ENCODE measurements at places on chromosomes 4 and X. TPM values are rescaled to one million over a fixed set of nuclear protein-coding genes. Genes with fewer than 3 reads are reported as not detected.

- no peak for DNase-seq
Observed at GRCh38 chr4:1385373-1386340, 20.6 kb downstream of the NKX1-1 start.

SMIM10L2A gene
- polyA plus RNA-seq = 2.6 TPM

PDCL2 gene
- not detected for polyA plus RNA-seq

DNA sequence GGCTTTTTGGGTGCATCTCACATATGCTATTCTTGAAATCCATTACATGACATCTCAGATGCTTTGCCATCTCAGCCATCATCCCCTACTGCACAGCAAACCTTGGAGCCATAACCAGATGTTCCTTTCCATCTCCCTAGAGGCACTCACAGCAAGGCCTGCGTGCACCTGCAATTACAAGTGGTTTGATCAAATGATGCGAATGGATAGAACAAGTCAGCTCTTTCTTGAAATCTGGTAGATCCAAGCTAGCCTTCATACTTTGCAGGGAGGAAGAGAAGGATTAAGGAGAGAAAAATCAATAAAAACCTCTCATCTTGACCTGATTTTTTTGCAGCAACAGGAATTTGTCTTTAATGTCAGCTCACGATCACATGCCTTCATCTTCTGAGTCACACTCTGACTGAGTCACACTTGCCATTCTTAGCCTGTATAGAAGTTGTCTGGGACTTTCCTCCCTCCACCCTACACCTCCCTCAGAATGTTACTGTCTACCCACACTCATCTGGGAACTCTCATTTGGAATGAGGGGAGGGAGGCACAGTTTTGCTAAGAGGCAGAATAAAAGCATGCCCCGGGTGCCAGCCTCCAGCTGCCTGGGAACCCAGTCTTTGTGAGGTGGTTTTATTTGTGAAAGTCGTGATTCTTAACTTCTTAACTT is 11.9 kb upstream of the TRIML1 start:
- no peak for DNase-seq

DNA sequence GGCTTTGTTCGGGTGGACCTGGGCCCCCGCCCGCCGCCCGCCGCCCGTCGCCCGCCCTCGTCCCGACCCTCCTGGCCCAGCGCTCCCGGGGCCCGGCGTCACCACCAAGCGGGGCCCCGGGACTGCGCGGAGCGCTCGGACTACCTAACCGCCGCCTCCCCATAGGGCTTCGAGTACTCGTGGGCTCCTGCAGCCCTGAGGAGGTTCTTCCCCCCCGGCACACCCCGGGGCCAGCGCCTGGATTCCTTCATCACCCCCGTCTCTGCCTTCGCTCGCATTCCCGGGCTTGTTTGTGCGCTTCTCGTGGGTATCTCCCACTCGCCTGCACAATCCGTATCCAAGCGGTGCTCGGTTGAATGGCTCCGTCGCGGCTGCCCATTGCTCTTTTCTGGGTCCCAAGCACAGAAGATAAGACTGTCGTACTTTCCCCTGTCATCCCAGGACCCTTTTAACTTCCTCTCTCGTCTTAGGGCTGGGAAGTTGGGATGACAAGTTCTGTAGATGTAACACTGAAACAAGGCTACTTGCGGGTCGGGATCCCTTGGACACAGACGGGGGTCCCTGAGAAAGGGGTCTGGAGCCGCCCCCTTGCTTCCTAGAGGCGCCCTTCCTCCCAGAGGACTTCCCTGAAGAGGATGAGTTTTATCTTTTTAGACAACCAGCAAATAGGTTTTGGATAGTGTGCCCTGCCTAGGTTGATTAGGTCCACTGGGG is 565 bp downstream of the MOB1B start:
- DNase-seq = no peak

GRCh38 chr4:56976837-56977320 is 527 bp downstream of the NOA1 start:
- DNase-seq = no peak

DNA sequence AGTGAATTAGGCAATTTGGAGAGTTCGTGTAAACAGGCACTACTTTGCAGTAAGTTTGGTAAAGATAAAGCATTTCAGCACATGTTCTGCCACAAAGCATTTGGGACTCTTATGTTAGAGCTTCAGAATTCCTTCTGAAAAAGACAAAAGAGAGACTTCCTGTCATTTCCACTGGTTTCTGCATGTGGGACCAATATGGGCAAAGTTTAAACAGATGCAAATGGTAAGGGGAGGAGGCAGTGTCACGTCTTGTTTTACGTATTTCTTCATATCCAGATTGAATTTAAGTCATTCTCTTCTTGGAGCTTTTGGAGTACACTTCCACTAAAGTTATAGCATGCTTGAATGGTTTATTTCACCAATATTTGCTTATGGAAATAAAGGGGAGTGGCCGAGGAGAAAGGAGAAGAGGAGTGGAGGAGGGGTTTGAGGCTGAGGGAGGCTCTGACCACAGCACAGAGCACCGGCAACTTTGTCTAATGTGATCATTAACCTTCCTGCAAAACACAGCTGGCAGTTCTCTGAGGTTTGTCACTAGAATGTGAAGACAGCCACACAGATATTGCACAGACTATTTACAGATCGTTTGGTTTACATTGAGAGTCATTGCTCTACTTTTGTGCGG is at the start of gene APELA:
APELA (plus strand) TSS at position 479 of the 625 bp plus-strand sequence. CDS start 154 bp downstream, outside the sequence.
- peak; percentile 11 for DNase-seq

- DNase-seq = no peak
Observed at GRCh38 chr4:147633113-147633512, 15.9 kb downstream of the TMEM184C start.

- DNase-seq = no peak
Observed at GRCh38 chr4:13285336-13285735, 198.8 kb downstream of the RAB28 start.

GRCh38 chr4:183081116-183081469 is 18.0 kb upstream of the WWC2 start:
- DNase-seq = peak; percentile 53

GRCh38 chr4:7988437-7988836 is 48.8 kb upstream of the AFAP1 start:
- no peak for DNase-seq

XAGE1A gene
- not detected for polyA plus RNA-seq

DNA sequence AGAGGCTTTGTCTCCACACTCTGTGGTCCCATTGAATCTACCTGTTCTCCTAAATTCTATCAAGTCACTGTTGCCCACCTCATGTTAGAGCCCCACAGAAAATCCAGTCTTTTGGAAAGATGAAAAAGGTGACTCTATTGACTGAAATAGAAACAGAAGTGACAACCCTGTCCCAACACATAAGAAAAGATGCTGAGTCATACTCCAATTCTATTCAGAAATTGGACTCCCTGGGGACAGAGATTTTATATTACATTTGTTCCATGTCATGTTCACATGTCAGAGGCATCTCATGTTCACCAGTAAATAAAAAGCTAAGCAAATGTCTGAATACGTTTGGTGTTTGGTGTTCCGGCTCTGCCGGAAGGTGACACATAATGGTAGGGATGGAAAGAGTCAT is 2.9 kb upstream of the GRPR start:
- no peak for DNase-seq

GRCh38 chr4:177729681-177730080 is 287.4 kb upstream of the AGA start:
- no peak for DNase-seq

- DNase-seq = no peak
Observed at GRCh38 chr4:175810073-175810730, 1.9 kb downstream of the GPM6A start.

- DNase-seq = peak; percentile 64
Observed at GRCh38 chrX:31483336-31483735, 411.5 kb upstream of the FTHL17 start.

Data from muscle of leg (tissue), 16 donors.